ENCODE measurements at places on chromosomes 1 and 21.

DNA sequence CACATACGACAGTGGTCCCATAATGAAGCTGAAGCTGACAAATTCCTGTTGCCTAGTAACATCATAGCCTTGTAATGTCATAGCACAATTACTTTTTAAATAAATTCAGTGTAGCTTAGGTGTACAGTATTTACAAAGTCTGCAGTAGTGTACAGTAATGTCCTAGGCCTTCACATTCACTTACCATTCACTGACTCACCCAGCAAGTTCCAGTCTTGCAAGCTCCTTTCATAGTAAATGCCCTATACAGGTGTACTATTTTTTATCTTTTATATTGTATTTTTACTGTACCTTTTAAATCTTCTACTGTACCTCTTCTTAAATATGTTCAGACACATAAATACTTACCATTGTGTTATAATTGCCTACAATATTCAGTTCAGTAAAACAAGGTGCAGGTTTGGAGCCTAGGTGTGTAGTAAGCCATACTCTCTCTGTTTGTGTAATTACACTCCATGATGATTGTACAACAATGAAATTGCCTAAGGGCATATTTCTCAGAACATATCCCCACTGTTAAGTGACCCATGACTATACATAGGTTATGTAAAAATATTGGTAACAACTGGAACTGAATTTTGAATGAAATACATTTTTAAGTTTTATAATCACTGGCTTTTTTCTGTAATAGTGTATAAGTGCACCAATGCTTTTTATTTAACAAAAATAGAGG, 33.5 kb upstream of the ADAM30 start:
- no peak for DNase-seq

GRCh38 chr1:110125810-110126209, 13.6 kb downstream of the UBL4B start:
- no peak for DNase-seq

DNA sequence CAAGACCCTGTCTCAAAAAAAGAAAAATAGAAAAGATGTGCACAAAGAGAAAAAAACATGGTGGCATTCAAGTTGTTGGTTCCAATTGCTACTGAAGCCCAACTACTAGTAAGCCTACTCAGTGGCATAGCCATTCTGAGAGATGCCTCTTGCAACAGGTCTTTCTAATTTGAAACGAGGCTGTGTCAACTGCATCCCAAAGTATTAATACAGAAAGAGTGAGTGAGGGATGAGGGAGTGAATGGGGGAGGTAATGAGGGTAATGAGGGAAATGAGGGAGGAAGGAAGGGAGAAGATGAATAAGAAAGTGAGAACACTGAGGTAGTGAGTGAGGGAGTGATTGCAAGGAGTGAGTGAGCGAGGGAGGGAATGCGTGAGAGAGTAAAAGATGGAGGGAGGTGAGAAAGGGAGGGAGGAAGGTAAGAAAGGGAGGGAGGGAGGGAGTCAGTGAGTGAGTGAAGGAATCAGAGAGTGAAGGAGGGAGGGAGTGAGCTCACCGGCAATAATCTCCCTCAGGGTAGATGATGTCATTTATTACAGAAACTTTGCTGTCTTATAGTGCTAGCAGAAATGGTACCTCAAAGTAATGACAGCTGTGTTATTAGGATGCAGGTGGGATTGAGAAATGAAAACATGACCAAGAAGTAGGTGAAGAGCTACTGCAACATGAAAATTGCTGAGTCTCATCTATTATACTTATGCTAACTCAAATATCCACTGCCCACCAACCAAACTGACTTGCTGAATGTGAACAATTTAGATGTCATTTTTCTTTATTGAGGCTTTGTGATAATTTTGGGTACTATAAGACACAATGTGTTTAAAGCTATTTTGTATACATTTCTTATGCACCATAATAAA, 75.6 kb upstream of the ADAM30 start:
- DNase-seq, result no peak

GRCh38 chr1:218588540-218589172, 243.5 kb downstream of the TGFB2 start:
- no peak for DNase-seq

- no peak for DNase-seq
Observed at GRCh38 chr1:194919146-194919545, 1689.1 kb downstream of the KCNT2 start.

- no peak for DNase-seq
Observed at GRCh38 chr1:59691261-59691660, 123.5 kb upstream of the HOOK1 start.

DNA sequence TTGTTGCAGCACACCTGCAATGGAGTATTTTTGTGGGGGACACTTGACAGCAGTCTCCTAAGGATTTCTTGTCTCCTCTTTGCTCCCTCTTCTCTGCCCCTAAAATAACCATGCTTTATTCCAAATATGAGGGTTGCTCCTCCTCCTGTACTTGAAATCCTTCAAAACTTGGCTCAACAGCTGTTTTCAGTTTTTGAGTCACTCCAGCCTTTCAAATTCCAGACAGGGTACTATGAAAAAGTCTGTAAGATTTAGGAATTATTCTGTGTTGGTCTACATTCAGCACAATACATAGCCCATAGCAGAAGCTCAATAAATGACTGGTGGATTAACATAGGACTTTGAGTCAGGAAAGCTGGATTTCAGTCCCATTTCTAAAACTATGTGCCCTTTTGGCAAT, 5.5 kb downstream of the AP4B1 start:
- DNase-seq, result no peak

- no peak for DNase-seq
Observed at GRCh38 chr1:91564888-91565701, 64.4 kb downstream of the CDC7 start.

DNA sequence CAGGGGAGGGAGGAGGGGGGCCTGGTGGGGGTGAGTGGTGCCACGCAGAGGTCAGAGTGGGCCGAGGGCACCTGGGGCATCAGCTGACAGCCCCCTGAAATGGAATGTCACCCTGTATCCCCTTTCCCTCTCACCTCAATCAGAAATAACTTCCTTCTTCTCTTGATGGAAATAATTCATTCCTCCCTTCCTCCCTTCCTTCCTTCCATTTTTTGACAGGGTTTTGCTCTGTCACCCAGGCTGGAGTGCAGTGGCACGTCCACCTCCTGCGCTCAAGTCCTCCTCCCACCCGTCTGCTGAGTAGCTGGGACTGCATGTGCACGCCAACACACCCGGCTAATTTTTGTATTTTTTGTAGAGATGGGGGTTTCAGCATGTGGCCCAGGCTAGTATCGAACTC, 48.4 kb upstream of the LRRC3 start:
- DNase-seq, result no peak
